Activated CD8-positive, alpha-beta memory T cell treated with anti-CD3 and anti-CD28 coated beads, Interleukin-2, amount 50 U/mL, for 4 hours (primary cell): ENCODE measurements at places on chromosomes 2 and 18.

DNA sequence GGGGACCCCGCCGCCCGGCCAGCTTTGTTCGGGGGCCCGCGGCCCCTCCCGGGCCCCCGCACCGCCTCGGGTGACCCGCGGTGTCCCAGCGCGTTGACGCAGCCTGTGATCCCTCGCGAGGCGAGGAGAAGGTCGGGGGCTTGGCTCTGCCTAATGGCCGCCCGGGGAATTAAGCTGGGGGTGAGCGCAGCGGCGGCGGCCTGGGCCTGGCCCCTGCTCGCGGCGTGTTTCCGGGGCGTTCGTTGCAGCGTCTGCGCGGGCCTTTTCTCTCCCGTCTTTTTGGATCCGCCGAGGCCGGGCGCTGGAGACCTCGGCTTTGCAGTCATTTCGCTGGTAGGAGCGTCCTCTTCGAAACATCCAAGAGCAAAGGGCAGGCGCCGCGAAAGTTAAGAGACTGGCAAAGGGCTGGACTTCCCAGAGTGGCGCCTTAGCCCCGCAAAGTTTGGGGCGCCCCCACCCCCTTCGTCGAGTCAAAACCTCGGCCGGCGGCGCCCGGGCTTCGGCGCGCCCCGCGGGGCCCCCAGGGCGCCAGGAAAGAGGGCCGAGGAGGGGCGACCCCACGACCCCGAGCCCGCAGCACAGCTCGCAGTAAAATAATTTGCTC is 1.3 kb downstream of the SALL3 start:
- DNase-seq: no peak

DNA sequence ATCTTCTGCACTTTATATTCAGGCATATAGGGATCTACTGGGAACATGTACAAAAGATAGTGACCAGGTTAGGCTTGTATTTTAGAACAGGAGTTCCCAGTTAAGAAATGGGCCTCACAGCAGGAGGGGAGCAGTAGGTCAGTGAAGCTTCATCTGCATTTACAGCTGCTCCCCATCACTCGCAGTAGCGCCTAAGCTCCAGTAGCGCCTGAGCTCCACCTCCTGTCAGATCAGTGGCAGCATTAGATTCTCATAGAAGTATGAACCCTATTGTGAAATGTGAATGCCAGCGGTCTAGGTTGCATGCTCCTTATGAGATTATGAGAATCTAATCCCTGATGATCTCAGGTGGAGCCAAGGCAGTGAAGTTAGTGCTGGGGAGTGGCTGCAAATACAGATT is 224.4 kb upstream of the CYRIA start:
- no peak for DNase-seq

GRCh38 chr18:13587001-13587400 is 139.4 kb downstream of the FAM210A start:
- DNase-seq: no peak

- no peak for DNase-seq
Measured at GRCh38 chr2:205733648-205734047, 51.3 kb downstream of the NRP2 start.

- no peak for DNase-seq
Measured at GRCh38 chr2:105294844-105295481, 34.6 kb downstream of the TGFBRAP1 start.

DNA sequence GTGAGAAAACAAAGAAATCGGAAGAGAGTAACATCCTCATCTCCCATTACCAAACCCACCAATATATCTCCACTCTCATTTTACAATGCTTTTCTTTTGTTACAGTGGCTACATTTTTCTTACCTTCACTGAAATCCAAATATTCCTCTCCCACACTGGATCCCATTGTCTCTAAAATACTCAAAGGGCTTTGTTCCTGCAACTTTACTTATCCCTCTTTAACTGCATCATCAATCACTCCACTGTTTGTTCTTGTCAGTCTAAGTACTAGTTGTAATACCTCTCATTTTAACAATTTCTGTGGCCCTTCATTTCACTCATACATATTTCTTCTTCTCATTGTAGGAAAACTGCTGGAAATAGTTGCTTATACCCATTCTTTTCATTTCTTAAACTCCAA is 464.2 kb upstream of the PIK3C3 start:
- no peak for DNase-seq

DNA sequence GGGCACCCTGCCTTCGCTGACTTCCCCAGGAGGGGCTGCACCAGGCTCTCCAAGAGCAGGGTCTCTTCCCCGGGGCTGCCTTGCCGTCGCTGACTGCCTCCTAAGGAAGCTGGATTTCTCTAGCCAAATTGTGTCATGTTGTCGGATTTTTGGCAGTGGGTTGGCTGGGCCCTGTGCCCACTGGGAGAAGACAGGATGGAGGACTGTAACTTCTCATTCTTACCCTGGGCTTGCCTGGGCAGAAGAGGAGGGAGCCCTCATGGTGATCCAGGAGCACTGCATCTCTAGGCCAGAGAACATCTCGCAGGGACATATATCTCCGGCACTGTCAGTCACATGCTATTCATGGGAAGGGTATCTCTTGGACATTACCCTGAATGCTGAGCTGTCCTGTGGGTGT is 6.3 kb downstream of the MYO7B start:
- no peak for DNase-seq

- DNase-seq: no peak
Measured at GRCh38 chr2:16050908-16051489, 110.6 kb downstream of the MYCN start.

DNA sequence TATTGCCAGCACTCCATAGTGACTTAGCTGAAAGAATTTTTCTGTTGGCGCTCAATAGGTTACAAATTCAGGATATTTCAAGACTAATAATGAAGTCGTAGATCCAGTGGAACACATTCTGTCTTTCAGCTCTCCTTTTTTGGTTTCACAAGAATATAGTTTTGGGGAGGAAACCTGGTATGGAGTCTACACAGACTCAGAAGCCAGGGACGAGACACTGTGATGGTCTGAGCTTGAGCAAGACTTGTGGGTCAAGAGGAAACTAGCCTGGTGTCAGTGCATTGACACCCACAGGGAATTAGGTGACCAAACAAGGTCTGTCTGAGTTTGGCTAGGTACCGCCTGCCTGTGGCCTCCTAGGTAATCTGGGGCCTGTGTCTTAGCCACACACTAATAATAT is 26.9 kb downstream of the ARL4C start:
- no peak for DNase-seq

GRCh38 chr2:28610583-28611201 is 114.8 kb downstream of the PLB1 start:
- DNase-seq: peak; percentile 38

DNA sequence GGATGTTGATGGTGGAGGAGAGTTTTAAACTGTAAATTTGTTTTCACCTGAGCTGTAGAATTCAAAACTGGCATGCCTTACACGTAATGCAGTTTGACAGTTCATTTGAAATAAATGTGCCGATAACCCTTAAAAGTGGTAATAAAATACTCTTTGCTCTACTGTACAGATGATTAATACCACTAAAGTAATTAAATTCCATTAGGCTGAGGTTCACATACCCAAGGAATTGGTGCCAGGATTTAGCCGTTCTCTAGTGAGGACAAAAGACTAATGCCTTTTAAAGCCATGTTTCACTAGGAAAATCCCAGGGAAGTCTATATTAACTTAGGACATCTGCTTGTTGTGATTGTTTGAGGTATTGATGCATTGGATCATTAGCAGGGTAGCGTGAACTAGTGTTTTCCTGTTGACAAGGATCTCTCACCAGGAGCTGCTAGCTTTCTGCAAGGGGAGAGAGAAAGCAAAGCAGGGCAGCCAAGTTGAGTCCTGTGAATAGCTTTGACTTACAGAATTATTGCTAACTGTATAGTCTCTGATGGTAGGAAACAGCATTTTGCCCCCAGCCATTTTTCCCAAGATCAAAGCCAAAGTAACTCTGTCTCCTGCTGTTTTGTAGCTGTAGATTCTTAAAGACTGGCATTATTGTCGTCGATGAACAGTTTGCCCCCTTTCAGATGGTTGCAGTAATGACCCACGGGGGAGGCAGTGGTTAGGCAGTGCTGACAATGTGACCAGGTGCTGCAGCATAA is 280.9 kb upstream of the FANCL start:
- DNase-seq: no peak

GRCh38 chr2:101265893-101266499 is 13.3 kb downstream of the CNOT11 start:
- no peak for DNase-seq

DNA sequence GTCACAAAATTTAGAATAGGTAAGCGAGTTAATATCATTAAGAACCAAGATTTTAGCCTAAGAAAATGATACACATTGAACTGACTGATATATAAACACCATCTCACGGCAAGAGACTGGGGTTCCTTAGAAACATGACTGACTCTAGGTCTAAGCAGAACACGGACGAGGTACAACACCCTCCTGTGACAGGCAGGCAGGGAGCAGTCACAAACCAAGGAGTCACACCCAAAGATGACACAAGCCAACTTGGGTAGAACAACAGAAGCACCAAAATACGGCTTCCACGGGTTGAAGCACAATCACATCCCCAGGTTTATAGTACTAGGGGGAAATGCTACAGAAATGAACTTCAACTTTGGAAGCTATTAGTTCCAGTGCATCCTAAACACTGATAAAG is 24.3 kb downstream of the HDLBP start:
- no peak for DNase-seq

GRCh38 chr2:133948610-133949290 is 305.1 kb upstream of the MGAT5 start:
- DNase-seq: no peak

DNA sequence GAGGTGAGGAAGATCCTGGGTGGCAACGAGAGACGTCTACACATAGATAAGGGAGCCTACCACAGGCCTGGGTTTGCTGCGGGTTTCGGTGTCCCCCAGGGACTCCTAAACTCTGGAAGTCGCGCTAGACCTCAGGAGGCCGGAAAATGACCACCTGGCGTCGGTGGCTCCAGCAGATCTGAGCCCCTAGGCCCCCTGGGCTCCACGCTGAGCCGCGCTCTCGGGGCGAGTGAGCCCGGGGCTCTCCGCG is 987 bp upstream of the DLX1 start:
- no peak for DNase-seq

DNA sequence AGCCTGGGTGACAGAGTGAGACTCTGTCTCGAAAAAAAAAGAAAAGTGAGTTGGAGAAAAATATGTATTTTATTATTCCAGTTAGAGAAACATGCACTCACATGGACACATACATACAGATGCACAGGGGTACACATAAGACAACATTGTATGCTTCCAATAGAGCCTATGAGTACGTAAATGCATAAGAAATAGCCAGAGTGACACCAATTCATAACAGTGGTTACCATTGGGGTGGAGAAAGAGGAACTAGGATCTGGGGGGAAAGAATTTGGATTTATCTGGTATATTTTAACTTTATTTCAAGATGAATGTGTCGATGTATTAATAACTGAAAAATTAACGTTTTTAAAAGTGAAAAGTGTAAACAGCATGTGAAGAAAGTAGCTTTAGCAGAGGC is 16.1 kb downstream of the IL36A start:
- DNase-seq: no peak

DNA sequence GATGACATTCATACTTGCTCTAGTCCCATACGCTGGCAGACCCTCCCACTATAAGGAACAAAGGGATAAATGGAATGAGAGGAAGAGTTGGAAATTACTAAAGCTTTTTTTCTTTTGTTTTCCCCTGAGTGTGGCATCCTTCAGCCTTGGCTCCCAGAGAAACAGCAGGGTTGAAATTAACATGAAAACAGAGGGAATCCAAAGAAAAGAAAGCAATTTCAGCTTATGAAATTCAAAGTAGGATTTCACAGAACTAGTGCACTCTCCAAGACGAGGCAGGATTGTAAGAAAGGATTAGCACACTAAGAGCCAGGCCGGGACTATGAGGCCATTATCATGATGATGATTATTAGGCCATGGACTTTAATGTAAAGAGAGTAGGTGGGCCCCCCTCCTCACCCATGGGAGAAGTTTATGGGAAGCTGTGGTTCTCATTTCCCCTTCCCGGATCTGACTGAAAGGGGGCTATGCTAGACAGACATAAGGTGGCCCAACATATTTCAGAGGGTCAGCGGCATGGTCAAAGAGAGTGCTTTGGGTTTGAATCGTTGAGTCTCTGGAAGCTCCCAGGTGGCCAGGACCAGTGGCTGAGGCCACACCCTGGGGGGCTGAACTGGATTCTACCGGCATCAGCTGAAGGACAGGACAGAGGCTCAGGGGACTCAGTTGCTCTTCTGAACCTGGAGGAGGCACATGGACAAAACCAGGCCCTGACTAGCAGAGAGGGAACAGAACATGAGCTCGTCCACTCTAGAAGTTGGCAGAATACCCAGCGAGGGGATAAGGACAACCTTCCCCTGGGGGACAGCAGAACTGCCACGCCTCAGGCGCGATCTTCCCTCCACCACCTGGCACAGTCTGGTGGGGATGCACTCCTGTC is 100.1 kb upstream of the ARL4C start:
- no peak for DNase-seq

DNA sequence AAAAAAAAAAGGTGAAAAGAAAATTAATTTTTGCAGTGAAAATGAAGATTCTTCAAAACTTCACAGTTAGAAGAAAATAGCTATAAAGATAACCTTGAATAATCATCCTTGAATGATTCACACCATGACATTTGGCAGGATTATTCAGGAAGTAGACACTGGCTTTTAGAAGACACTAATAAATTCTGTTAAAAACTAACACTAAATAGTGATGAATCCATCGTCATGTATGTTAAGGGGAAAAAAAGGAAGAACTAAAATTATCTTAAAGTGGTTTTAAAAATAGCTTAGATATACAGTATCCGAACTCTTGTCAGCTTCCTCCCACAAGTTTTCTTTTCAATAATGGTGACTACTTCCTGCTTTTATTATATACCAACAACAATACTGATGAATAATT is 10.2 kb downstream of the USP37 start:
- no peak for DNase-seq

- no peak for DNase-seq
Measured at GRCh38 chr2:217045700-217046475, 186.0 kb upstream of the TNP1 start.

DNA sequence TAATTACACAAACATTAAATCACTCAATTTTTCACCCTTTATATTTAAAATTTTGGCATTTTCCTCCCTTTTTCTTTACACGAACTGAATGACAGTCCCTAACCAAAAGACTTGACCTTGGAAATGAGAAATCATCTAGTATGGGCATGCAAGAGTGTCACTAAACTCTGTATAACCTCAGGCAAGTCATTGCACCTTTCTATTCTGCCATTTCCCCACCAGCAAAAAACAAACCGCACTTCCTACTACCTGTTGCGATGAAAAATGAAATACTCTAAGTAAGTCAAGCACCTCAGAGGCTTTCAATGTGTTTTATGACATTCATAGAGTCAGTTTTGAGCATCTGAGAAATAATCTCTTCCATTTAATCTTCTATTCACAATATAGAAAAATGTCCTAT is 44.1 kb downstream of the ANKRD44 start:
- no peak for DNase-seq

- DNase-seq: no peak
Measured at GRCh38 chr2:102315921-102316320, 4.6 kb downstream of the IL1RL1 start.

- DNase-seq: no peak
Measured at GRCh38 chr2:86049529-86049928, 56.2 kb downstream of the POLR1A start.

GRCh38 chr2:26615336-26615859 is 25.8 kb downstream of the CIB4 start:
- DNase-seq: no peak
